ENCODE measurements at places on chromosomes 12 and 14.

GRCh38 chr14:92680781-92681650, 67.4 kb downstream of the LGMN start:
- peak; percentile 78 for DNase-seq

- no peak for DNase-seq
These were observed 567.7 kb downstream of the LRFN5 start for GRCh38 chr14:42174357-42174756.

DNA sequence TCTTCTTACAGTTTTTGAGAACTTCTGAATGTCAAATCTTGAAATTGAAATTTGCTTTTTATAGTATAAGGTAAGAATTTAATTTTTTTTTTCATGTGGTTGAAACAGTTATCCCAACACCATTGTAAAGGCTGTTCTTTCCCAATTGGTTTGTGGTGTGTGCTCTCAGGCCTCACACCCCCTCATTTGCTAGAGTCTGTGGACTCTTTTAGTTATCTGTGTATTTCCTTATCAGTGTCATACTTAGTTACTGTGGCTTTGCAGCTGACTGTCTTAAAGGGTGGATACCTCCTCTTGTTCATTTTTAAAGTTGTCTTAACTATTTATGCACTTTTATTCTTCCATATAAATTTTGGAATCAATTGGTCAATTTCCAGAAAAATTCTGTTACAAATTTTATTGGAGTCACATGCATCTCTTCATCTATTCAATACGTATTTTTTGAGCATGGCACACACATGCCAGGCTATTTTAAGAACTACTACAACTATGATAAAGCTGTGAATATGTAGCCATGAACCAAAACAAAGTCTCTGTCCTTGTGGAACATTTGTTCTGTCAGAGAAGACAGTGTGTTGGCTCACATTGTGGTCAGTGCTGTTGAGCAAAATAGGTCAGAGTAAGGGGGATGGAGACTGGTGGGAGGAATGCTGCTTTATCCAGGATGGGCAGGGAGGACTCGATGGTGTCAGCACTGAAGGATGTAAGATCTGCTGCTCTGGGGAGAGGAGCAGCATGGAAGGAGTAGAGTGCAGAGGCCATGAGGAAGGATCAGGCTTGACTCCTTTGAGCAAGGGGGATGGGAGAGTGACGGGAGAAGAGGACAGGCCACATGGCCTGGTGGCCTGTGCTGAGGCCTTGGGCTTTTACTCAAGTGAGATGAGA, 24.1 kb downstream of the FGF23 start:
- DNase-seq, result no peak

GRCh38 chr12:117818400-117818799, 150.4 kb downstream of the KSR2 start:
- DNase-seq, result no peak

GRCh38 chr12:32617534-32617933, 61.6 kb upstream of the DNM1L start:
- no peak for DNase-seq

- DNase-seq, result no peak
These were observed 53.3 kb downstream of the BDKRB1 start for GRCh38 chr14:96309133-96309895.

GRCh38 chr12:81249976-81250375, 172.1 kb downstream of the ACSS3 start:
- no peak for DNase-seq

GRCh38 chr12:111757361-111758119, 9.2 kb upstream of the ALDH2 start:
- DNase-seq, result no peak

DNA sequence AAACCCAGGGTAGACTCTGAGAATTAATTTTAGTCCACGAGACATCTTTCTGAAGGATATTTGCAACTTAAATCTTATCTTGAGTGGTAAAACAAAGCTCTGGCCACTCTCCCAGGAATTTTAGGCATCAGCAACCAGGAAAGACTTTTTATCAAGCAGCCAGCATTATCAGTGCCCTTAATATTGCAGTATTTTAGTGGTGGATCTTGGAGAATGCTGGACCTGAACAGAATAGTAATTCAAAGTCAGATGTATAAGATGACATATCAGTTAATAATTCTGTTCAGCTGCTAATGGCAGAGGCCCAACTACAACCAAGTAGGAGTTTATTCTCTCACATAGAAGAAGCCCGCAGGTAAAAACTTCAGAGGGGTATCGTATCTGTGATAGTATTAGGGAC, 59.0 kb upstream of the CRY1 start:
- DNase-seq, result no peak

DNA sequence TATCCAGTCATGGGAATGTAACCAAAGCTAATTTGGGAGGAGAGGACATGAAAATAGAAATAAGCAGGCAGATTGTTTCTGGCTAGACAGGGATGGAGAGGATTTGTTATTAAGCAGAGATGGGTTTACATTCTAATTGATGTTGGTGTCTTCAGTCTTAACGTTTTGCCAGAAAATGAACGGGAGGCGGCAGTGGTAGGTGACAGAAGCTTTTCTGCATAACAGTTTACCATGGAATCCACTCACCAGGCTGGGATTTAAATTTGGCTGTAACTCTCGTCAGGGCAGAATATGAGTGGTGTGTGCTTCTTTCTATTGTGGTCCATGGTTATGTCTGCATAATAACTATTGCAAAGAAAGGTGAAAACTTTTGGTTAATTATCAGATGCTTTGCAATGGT, 50.2 kb upstream of the OTX2 start:
- no peak for DNase-seq

DNA sequence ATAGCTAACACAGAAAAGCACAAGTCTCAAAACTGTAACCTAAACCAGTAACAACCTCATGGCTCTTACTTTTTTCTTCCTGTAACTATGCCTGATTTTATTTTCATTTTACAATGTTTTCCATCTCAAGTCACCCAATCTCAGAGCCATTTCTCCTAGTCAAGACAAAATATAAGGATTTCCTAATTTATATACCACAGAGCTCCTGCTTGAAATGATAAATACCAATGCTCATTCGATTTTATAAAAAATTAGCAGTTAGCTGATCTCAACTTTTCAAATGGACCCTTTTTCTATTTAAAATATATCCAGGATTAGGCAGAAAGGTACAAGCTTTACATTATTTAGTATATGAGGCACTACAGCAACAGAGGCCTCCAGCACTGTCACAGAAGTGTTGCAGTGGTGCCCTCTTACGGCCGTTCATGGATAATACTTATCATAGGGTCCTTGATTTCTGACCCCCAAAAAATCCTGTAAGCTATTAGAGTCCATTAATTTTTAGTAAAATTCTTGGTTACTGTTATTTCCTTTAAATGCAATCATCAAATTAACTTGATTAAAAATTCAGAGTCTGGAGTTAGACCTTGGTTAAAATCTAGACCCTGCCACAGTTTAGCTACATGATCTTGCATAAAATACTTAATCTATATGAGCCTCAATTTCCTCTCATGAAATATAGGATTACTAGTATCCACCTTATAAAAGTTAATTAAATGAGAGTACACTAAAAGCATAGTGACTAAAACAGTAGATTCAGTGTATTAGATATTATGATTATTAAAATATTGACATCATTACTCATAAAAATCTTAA, 68.3 kb downstream of the SEC23A start:
- no peak for DNase-seq

- DNase-seq, result no peak
These were observed 6.2 kb downstream of the MYL6 start for GRCh38 chr12:56164345-56164729.

DNA sequence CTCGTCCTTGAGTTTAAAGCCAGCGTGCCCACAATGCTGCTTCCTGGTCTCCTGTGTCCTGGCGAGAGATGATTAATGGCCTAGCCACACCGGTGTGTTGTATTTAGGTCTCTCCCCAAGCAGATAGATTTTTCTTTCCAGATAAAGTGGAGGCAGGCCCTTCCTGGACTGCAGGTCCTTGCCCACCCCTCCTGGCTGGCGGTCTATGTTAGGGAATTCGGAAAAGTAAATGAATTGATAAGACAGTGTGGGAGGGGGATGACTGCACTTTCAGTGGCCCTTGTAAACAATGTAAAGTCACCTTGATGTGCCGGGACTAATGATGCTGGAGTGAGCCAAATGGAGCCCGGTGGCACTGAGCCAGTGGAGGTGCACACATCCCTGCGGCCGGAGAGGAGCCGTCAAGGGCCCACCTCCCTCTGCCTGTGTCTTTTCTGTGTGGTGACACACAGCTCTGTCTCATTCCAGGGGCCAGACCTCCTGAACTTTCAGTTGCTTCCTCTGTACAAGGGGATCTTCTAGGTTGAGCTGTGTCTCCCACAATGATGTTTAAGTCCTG, 70.6 kb upstream of the ESRRB start:
- DNase-seq, result no peak

GRCh38 chr14:99696929-99697328, 12.8 kb downstream of the CYP46A1 start:
- DNase-seq, result no peak

GRCh38 chr14:105541218-105541875, 15.0 kb downstream of the TMEM121 start:
- DNase-seq, result no peak

DNA sequence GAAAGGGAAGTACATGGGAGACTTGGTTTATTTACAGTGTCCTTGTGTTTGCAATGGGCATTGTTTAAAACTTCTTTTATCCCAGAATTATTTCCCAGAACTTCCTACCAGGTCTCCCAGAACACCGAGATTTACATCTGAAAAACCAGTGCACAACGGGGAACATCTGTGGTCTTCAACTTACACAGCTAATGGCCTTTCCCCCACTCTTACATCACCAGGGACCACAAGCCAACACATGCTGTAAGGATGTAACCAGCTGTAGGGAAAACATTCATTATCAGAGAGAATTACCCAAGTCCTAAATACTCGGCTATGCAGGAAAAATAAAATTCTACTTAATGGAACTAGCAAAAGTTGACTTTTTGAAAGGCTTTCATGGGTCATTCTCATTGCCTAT, 267.6 kb downstream of the DUSP6 start:
- DNase-seq, result no peak

GRCh38 chr14:84770030-84770429, 759.9 kb upstream of the FLRT2 start:
- DNase-seq, result no peak

GRCh38 chr12:124406043-124406442, 111.2 kb downstream of the RFLNA start:
- DNase-seq, result no peak

DNA sequence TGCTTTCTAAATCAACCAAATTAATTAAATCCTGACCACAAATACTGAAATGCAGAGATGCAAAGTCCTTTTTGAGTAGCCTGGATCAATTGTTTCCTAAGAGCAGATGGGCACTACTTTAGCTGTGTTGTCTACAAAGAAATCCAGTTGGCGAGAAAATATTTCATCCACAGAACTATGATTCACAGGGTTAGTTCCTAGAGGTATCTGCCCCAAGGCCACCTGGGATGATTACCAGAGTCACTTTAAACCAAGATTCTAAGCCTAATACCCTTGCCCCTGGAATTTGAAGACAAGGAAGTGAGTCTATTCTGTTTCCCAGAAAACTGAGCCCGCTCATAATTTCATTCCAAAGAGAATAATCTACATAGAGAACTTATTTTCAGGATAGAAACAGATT, 198.4 kb downstream of the PPM1H start:
- DNase-seq, result no peak

DNA sequence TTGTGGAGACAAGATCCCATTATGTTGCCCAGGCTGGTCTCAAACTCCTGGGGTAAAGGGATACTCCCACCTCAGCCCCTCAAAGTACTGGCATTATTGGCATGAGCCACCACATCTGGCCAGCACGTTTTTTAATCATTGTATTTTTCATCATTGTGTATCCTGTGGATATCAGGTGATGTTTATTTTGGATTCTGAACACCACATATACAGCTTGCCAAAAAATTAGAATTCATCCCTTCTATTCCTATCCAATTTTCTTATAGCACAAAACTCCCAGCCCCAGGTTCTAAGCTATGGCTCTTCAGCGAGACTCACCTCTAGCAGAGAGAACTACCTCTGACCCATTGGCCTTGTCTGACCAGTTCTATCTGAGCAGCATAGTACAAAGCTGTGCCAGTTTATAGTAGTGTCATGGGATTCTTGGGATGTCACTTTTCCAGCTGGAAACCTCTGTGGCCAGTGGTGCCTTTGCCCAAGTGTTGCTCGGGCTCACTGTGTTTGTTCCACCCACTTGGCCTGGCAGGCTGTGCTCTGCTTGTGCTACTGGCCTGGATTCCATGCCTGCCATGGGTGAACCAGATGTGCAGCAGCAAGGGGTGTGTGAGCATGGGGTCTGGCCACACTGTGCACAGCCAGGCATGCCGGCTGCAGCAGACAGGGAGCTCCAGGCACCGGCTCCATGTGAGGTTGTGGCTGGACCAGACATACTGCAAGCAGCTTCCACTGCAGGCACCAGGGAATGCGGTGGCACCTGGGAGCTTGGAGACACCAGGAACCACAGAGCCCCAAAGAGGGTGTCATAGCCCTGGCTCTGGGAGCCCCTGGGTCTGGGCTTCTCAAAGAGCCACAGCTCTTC, 37.2 kb downstream of the TIMELESS start:
- no peak for DNase-seq

DNA sequence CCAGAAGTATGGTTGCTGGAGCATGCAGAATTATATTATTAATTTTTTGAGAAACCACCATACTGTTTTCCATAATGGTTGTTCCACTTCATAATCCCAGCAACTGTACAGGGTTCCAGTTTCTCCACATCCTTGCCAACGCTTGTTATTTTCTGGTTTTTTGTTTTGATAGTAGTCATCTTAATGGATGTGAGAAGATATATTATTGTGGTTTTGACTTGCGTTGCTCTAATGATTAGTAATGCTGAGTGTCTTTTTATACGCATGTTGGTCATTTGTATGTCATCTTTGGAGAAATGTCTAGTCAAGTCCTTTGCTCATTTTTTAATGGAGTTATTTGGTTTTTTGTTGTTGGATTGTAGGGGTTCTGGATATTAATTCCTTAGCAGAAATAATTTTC, 58.1 kb downstream of the DAAM1 start:
- no peak for DNase-seq

GRCh38 chr12:88433997-88434703, 146.1 kb downstream of the KITLG start:
- DNase-seq, result no peak

DNA sequence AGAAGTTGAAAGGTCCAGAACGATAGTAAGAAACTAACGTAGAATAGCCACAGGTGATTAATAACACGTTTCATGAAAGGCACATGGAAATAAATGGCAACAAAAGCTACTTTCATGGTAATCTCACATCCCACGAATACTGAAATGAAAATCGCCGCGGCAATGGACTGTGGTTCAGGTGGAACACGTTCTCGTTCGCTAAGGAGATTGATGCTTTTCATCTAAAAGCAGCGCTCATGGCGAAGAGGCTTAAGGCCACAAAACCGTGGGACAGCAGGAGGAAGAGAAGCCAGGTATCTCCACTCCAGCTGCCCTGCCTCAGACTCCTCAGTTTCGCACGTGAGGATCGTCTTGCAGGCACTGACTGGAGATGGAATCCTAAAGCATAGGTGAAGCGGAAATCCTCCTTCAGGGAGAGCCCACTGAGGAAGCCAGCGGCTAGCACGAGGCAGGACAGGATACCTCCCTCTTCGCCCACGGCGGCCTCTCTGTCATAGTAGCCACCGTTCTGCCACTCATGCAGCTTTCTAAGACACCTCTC, 696 bp upstream of the GPHN start:
- DNase-seq, result no peak

GRCh38 chr12:120126635-120127005, 10.1 kb upstream of the RAB35 start:
- DNase-seq, result no peak

GRCh38 chr12:9749640-9750039, 11.1 kb downstream of the CD69 start:
- no peak for DNase-seq

- no peak for DNase-seq
These were observed 124.8 kb downstream of the TMTC3 start for GRCh38 chr12:88266806-88267360.

All from activated CD4-positive, CD25-positive, alpha-beta regulatory T cell treated with anti-CD3 and anti-CD28 coated beads, Interleukin-2, amount 50 U/mL, for 72 hours (primary cell).